Suppressor macrophage treated with lipopolysaccharide for 4 hours (primary cell): ENCODE measurements at places on chromosomes 4 and X.

DNA sequence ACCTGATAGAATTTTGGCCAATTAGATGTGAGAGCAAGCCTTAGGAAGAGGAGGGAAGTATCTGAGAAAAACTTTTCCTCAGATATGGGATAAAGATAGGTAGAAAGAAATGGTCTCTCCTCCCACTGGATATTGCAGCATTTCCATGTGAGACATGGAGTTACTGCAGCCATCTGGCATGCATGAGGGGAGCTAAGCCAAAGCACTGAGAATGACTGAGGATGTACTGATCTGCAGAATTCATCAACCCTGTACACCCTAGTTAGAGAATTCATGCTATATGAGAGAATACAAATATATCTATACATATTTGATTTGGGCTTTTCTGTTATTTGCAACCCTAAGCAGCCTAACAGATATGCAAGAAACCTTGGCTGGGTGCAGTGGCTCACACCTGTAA, 52.5 kb upstream of the RPL34 start:
- no peak for DNase-seq

GRCh38 chr4:150348079-150348478, 233.9 kb upstream of the MAB21L2 start:
- DNase-seq, result peak; percentile 14

DNA sequence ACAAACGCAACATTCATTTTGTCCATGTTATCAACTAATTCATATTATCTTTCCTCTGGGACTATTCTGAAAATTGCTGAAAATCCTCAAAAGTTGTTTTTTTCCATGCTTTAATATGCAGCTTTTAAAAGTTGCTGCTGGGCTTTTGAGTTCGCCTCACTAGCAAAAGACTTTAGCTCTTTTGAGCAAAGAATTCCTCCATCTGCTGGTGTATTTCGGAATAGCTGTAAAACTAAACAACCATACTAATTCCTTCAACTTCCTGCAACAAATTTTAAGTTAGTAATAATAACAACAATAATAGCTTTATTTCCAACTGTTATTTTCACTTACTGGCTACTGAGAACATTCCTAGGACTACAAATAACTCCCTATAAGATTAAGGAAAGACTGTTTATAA, 124.5 kb upstream of the PLAC1 start:
- DNase-seq, result peak; percentile 26

DNA sequence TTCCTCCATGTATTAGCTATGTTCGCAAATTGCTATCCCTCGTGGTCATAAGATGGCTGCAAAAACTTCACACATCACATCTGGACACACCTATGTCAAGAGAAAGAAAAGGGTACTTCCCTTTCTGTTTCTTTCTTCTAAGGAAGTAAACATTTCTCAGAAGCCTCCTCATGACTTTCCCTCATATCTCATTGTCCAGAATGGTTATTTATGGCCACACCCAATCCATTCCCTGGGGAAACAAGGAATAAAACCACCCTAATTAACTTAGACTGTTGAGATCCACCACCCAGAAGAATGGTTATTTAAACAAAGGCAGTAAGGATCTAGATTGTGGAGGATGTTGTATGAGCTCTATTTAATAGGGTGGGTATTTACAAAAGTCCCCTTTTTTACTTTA, 160.8 kb upstream of the LNX1 start:
- no peak for DNase-seq

DNA sequence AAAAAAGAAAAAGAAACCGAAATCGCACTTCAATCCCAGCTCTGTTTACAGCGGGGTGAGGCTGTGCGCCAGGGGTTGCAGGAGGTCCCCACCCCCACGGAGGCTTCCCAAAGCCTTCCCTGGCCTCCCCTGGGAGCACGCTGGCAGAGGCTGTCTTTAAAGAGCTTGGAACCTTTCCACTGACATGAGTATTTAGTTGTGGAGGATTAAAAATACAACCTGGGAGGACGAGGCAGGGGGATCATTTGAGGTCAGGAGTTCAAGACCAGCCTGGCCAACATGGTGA, 69.1 kb downstream of the PPP2R2C start:
- no peak for DNase-seq

- DNase-seq, result peak; percentile 40
These were observed 64.0 kb downstream of the RASGEF1B start for GRCh38 chr4:81407726-81408125.
